ENCODE measurements at places on chromosomes 3 and 15.

- DNase-seq = no peak
These were observed 57.5 kb downstream of the CADPS start for GRCh38 chr3:62817678-62818077.

DNA sequence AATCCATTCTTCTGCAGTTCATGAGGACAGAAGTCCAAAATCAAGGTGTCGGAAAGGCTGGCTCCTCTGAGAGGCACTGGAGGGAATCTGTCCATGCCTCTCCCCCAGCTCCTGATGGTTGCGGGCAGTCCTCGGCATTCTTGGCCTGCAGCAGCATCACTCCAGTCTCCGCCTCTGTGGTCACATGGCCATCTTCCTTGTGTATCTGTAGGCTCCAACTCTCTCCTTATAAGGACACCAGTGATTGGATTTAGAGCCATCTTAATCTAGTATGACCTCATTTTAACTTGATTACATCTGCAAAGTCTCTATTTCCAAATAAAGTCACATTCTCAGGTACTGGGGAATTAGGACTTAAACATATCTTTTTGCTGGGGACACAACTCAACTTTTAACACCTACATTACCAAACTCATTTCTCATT, 56.0 kb upstream of the FLNB start:
- DNase-seq = peak; percentile 4

DNA sequence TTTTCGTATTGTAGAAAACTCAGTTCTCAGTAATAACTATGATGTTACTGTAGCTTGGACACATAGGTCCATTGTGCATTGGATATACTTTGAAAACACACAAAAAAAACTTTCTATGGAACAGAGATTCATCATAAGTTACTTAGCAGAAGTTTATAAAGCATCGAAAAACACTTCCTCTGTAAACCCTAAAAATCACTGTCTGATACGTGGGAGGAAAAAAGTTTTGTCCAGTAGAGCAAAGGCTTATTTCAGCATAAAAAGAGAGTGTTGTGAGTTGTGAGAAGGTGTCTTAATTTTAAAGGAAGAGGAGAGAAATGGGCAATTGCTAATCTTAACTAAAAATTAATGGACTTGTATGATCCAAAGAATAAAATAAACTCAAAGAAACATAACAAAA, 64.8 kb downstream of the OSTN start:
- DNase-seq = no peak

- DNase-seq = no peak
These were observed 643.1 kb downstream of the MECOM start for GRCh38 chr3:169020371-169020770.

DNA sequence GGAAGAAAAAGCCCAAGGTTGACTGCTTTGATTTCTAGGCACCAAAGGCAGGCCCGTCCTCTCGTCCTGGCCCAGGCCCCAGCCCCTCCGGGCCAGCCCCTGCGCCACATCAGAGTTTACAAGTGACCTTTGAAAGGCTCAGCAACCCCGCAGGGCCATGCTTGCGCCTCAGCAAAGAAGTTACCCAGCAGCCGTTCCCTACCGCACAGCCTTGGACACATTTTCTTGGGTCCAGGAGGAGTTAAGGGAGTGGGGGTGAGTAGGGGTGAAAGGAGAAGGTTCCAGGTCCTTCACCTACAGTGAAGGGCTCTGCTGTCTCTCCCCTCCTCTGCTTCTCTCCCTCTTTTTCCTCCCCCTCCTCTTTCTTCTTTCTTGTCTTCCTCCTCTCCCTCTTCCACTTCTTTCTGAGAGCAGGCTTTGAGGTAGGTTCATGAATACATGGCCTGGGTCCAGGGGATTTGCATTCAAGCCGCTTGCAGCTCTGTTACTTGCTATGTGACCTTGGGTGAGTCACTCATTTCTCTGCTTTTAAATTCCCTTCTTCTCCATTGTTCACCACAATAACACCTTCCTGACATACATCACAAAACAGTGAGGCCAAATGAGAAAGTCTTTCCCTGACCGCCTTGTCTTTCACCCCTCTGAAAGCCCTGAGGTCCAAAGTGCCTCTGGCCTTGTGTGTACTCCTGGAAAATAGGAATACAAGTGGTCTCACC, 223.3 kb upstream of the TPRG1 start:
- DNase-seq = peak; percentile 25

DNA sequence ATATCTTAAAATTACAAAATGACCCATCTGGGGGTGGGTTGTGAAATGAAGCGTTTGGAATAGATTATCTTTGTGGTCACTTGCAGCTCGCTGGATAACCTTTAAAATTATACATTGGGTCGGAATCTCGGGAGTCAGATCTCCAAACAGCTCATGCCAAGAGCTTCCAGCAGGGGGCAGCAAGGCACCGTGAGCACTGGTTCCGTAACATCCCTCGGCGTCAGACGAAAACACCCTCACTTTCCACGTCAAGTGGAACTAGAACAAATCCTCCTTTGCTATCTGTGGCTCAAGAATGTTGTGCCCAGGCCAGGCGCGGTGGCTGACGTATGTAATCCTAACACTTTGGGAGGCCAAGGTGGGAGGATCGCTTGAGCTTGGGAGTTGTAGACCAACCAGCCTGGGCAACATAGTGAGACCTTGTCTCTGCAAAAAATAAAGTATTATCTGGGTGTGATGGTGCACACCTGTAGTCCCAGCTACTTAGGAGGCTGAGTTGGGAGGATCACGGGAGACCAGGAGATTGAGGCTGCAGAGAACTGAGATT, 31.1 kb downstream of the UMPS start:
- DNase-seq = peak; percentile 41
